ENCODE measurements at places on chromosomes 1 and 21.

- DNase-seq = peak; percentile 40
Observed at GRCh38 chr1:79568411-79568810, 561.9 kb upstream of the ADGRL4 start.

DNA sequence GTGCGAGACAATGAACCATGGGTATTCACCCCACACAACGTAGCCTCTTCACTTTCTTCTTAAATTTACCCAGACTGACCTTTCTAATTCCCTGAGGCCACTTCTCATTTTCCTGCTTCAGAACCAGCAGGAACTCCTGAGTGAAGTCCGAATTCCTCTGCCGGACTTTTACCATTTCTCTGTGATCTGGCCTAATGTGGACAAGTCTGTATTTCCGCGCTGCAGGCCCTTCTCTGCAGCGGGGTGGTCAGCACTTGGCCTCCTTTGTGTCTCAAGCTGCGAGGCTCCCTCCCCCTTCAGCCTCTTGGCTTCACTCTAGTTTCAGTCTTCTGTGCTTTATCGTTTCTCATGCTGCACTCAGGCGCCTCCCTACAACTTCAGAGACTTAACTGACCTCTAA lies 9.4 kb upstream of the CTBS start:
- no peak for DNase-seq

GRCh38 chr1:44354268-44354839 lies 703 bp downstream of the ERI3 start:
- peak; percentile 41 for DNase-seq

GRCh38 chr1:82695443-82695842 lies 894.7 kb downstream of the ADGRL2 start:
- no peak for DNase-seq

GRCh38 chr1:160247053-160247452 lies 15.3 kb downstream of the DCAF8 start:
- peak; percentile 21 for DNase-seq

Measured in lung (tissue), 17 donors.